ENCODE measurements at places on chromosomes 3 and 15.

DNA sequence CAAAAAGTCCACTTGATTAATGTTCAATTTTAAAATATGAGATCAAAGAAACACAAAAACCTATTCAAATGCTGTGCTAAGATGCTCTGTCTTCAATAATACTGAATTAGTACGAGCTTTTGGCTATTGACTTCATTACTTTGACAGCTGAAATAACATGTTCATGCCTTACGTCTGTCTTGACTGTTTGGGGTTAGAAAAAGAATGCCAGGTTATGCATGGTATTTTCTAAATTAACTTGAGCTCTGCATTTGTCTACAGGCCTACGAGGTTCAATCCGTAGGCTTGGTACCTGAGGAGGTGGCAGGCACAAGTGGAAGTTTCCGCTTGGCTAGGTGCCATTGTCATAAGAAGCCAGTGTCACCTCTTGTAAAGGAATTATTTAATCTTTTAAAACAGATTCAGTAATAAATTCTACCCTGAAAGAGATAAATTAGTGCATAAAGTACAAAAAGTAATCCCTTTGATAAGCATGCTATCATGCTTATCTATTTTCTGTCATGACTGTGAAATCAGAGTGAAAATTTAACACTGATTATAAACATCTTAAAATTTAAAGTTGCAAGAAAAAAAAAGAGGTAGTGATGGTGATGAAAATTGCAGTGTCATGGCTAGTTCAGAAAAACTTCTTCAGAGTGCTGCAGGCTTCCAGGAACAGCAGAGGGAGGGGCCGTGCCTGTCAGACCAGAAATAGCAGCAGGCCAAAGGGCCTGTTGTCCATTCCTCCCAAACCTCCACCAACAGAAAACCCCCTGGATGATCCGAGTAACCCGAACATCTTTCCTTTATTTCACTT is 115.7 kb downstream of the ARRDC4 start:
- no peak for DNase-seq

GRCh38 chr3:146160321-146160963 is 542 bp downstream of the PLOD2 start:
- no peak for DNase-seq

- DNase-seq = no peak
Observed at GRCh38 chr15:87757084-87757483, 499.5 kb downstream of the NTRK3 start.

GRCh38 chr15:75231836-75232235 is 26.3 kb upstream of the GOLGA6C start:
- DNase-seq = no peak

DNA sequence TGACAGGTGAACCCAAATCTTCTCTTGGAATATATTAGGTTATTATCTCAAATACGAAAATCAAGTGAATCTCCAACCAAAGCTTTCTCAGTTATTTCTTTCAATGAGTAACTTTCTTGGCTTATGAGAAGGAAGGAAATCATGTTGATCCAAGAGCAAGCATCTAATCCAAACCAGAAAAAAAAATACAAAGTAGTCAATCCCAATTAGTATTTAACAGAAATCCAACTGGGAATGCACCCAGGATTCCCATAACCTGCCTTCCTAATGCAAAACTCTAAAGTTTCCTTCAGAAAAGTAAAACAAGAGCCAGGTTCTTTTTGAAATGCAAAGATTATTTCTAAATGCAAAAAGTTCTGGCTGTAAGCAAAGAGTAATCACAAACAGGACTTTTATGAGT is 289.3 kb downstream of the SHOX2 start:
- no peak for DNase-seq

GRCh38 chr3:1183320-1184048 is 90.7 kb downstream of the CNTN6 start:
- no peak for DNase-seq

GRCh38 chr3:124333931-124334640 is 342.2 kb upstream of the ROPN1 start:
- DNase-seq = no peak

DNA sequence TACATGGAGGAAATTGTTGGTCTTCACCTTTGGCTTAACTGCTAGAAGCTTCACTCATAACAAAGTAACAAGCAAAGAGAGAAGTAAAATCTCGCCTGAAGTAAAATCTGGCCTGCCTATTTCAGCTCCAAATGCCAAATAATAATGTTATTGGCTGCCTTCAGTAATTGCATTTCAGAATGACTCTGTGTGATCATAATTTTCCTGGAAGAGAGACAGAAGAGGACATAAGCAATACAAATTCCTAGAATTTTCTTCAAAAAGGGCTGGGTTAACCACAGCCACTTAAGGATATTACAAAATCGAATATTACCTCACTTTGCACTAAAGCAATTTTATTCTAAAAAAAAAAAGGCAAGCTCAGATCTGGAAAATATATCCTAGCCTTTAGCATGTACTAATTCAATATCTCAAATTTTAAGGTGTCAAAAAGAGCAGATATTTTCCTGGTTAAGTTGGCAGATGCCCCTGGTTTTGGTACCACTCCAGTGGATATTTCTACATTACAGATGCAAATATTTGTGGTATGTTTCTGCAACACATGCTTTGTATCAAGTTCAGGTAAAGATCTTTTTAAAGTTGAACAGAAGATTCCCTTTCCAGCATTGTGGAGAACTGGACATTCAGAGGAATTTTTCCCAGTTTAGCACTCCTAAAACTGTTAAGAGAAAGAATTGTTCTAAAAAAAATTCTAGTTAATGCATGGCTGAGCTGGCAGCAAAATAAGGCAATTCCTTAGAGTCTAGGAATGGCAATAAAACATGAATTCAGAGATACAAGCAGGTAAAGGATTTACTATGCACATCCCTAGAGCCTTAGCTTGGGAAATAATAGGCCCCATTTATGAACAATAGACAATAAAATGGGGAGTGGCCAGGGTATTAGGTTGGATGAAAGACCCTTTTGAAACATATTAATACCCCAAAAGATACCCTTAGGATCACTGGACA is 116.7 kb downstream of the STAC start:
- DNase-seq = no peak

DNA sequence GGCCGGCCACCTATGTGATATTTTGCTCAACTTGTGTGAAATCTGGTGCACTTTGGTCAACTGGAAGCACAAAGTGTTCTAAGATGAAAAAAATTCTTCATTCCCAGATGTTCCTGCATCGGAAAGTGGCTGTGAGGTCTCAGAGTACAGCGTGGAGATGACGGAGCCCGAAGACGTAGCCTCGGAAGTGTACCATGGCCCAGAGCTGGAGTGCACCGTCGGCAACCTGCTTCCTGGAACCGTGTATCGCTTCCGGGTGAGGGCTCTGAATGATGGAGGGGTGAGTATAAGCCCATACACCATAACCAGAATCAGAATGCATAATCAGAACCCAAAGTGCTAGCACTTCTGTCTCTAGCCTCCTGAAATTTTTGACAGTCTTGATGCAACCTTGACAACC is 104.3 kb downstream of the GHSR start:
- no peak for DNase-seq

- no peak for DNase-seq
Observed at GRCh38 chr3:152608696-152609594, 226.0 kb upstream of the P2RY1 start.

DNA sequence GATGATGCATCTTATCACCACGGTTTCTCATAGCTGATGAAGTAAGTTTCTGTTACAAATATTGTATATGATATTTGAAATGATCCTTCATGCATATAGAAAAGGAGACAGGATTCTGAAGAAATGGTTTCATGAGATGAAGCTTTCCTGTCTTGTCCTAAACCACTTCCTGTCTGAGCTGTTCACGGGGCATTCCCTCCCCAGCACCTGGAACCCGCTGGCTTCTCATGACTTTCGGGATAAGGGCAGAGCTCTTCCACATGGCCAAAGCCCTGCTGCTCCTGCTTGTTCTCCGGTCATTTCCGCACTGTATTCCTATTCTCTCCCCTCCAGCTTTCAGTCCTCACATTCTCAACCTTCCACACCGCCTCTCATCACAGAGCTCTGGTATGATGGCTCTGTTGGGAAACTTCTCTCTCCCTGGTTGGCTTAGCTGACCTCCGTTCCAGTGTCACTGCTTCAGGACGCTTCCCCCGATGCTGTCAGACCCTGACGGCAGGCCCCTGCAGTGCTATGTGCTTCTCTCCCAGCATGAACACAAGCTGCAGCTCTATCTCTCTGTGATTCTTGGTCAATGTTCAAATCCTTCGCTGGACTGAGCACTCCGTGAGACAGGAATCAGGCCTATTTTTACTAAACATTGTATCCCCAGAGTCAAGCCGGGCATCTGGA is 86.9 kb upstream of the HERC1 start:
- no peak for DNase-seq

DNA sequence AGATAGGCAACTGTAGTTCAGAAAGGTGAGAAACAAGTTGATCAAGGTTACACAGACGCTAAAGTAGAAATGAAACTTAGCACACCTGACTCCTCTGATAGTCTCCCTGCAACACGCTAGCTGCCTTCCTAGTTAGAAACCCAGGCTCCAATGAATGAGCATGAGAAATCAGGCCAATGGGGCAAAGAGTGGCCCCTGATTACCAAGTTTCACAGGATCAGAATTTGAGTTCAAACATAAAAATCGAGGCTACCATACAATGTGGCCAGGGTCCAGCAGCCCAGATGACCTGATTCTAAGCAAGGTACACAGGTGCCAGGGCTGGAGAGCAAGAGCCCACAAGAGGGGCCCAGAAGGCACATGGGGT is 7.7 kb downstream of the PLD1 start:
- no peak for DNase-seq

- DNase-seq = no peak
Observed at GRCh38 chr15:28178290-28178689, 79.2 kb upstream of the OCA2 start.

DNA sequence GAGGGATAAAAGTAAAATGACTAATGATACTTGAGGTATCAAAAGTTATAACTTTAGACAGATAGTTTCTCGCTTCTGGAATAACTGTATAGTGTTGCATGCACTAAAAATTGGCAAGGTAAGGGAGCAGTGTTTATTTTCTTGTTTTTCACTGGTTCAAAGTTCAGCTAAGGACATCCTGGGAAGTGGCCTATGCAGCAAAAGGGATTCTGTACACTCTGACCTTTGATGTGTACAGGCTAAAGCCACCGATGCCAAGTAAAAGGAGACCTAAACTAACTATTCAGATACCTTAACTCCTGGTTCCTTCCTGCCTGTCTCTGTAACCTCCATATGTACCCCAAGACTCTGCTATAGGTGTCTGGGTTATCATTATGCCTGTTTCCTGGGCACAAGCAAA is 1.7 kb downstream of the FBXO40 start:
- DNase-seq = no peak

- DNase-seq = no peak
Observed at GRCh38 chr15:98381446-98381845, 266.9 kb upstream of the IGF1R start.

DNA sequence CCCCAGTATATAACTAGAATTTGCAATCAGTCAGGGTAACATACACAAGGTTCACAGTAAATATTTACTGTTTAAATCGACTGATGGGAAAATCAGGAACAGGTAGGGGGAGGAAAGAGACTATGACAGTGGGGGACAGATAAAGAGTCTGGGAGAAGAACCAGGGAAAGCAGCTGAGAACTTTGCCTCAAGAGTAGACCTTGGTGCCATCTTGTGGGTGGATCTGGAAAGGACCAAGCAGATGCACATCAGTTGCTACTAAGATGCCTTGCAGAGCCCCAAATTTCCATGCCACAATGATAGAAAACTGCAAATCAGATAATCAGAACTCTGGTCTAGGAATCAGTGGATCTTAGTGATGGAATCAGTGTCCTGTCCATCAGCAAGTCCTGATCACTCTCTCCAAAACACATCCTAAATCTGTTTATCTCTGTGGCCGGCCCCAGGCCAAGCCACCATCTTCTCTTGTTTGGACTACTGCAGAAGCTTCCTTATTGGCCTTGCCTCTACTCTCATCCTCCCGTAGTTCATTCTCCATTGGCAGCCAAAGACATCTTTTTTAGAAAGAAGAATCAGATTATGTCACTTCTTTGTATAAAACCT is 62.7 kb downstream of the PDE8A start:
- no peak for DNase-seq

DNA sequence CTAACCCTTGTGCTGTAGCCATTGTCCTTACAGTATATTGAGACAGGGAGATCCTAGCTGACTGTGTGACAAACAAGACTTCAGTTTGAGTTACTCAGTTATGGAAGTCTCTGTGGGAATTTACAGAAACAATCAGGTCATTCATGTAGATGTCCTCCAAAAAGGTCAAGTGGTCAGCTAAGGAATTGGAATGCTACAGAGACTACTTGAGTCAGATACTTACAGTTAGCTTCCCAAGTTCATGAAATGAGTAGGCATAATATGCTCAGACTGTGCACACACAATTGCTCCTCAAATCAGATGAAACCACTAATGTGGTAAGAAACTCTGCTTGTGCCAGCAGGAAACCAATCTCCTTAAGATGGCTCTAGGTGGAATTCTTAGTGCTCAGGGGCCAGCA is 985.7 kb downstream of the NSUN3 start:
- DNase-seq = no peak

Data from stimulated activated CD4-positive, alpha-beta T cell treated with anti-CD3 and anti-CD28 coated beads, Interleukin-1b, Interleukin-23, amount 100 ng/mL, for 1 hour (primary cell).